Endodermal cell (in vitro differentiated cells): ENCODE measurements at places on chromosomes 5 and 9. TPM values are rescaled to one million over a fixed set of nuclear protein-coding genes. Genes with fewer than 3 reads are reported as not detected.

DNA sequence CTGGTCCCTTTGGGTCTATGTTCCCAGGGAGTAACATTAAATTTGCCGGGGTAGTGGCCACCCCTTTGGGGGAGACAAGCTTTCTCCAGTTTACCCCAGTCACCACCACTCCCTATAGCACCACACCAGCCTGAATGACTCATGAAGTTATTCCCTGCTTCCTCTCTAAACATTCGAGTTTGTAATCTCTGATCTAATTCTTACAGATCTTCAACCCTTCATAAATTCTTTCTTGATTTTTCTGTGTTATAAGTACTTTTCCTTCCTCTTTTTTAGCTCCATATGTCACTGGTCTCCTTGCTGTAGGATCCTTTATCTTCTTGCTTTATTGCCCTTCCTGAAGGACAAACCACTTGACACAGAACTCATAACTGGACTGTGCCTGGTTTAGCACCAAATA, 55.6 kb downstream of the GNA14 start:
- no peaks in the 10 kb centered on the region for H3K27me3 ChIP-seq
- no peak overlapping the region for H3K4me3 ChIP-seq
- H3K4me1 ChIP-seq, result peaks cover 12% of the 10 kb centered on the region
- no peak for DNase-seq
- no peaks in the 10 kb centered on the region for H3K36me3 ChIP-seq

Gene DIRAS2
- total RNA-seq, result 0.21 to 0.27 TPM in 2 of 3 replicates, not detected in the other

DNA sequence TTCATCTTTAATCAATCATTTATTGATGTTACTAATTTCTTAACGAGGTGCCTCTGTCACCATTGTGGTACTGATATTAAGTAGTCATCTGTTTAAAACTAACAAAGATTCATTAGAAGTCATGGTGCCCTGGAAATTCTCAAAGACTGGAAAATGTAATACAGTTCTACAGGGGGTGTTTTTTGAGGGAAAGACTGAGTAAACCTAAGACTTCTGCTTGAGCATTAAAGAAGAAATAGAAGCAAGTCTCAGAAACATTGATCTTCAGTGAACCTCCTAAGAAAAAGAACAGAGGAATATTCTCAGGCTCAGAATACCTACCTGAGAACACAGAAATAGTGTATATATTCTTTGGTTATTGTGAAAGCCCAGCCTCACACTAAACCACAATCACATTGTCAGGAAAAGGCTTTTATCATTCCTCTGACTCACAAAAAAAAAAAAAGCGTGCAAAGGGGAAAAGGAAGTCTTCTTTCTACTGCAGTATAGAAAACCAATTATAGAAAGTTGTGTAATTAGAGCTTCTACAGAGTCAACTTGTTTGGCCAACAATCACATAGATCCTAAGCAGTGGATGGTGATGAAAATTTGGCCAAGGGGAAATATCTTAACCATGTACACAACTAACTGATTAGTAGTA, 60.8 kb downstream of the HINT1 start:
- no peaks in the 10 kb centered on the region for H3K4me1 ChIP-seq
- H3K36me3 ChIP-seq, result no peaks in the 10 kb centered on the region
- H3K27ac ChIP-seq, result no peak overlapping the region
- DNase-seq, result no peak

DNA sequence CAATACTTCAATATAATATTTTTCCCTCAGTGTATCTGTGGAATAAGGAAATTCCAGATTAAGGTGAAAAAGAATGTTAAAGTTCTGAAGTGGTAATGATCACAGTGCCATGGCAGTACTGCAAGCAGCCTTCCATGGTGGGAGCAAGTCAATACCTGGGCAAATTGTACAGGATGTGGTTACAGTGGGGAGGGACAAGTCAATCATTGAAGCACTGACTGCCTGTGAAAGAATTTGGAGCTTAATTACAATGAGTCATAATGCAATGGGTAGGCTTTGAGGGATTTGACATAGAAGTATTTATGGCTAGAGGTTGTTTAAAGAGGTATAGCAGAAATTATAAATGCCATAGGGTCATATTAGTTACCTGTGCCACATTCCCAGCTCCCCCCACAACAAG, 786.5 kb upstream of the ACO1 start:
- no peak for DNase-seq
- no peak overlapping the region for H3K27ac ChIP-seq
- no peaks in the 10 kb centered on the region for H3K27me3 ChIP-seq
- no peaks in the 10 kb centered on the region for H3K36me3 ChIP-seq
- H3K4me3 ChIP-seq, result no peak overlapping the region

Gene ASPN
- total RNA-seq, result not detected in 3 replicates

DNA sequence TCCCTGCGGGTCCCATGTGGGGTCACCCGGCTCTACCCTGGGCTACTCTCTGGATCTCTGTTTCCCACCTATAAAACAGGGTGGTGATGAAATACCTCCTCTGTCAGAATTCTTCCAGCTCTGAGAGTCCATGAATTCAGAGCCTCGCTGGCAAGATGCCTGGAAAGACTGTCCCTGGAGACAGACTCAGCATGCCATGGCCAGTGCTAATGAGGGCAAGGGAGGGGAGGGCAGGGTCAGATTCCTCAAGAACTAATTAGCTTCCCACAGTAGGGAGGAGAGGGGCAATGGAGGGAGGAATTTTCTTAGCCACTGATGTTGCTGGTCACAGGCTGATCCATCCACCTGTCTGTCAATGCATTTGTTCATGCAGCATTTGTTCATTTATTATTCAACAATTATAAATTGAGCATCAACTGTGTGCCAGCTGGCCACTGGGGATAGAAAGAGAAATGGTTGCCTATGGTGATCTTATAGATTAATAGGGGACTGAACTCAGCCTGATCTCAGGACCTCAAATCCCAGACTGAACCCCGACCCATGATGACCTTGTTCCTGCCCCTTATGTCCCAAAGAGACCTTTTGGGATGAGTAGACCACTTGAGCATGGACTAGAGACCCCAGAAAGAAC, 4.7 kb downstream of the SYNPO start:
- no peak overlapping the region for H3K4me3 ChIP-seq
- peak; percentile 80 for DNase-seq
- H3K27me3 ChIP-seq, result no peaks in the 10 kb centered on the region
- H3K4me1 ChIP-seq, result peaks cover 29% of the 10 kb centered on the region
